Inflammatory macrophage (primary cell): ENCODE measurements at places on chromosomes 1 and 21.
A peak's percentile ranks its signal among the peaks of the same experiment; 100 is the strongest.

GRCh38 chr21:43817157-43818086 is 28.0 kb downstream of the RRP1 start:
- peak; percentile 52 for DNase-seq

- DNase-seq: peak; percentile 47
These were observed 3.0 kb downstream of the TCHH start for GRCh38 chr1:152112101-152112884.

- no peak for DNase-seq
These were observed 1.3 kb upstream of the KCNN3 start for GRCh38 chr1:154871374-154871773.

DNA sequence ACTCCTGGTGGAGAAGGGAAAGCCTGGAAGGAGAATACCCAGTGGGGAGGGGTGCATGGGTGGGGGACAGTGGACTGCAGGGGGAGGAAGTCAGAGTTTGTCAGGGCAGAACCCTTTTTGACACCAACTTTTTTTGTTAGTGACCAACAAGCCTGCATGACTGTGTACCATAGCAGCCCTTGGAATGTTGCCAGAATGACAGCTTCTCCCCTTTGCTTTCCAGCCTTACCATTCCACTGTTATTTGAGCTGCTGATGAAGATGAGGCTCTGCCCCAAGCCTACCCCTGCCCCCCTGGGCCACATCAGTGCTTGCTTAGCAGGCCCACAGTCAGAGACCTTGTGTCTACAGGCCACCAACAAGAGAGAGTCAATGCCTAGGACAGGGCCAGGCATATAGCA is 341.2 kb downstream of the HHAT start:
- no peak for DNase-seq

GRCh38 chr1:67850151-67850551 is 16.9 kb upstream of the GNG12 start:
- peak; percentile 22 for DNase-seq

- no peak for DNase-seq
These were observed 39.3 kb downstream of the L1TD1 start for GRCh38 chr1:62233926-62234450.

DNA sequence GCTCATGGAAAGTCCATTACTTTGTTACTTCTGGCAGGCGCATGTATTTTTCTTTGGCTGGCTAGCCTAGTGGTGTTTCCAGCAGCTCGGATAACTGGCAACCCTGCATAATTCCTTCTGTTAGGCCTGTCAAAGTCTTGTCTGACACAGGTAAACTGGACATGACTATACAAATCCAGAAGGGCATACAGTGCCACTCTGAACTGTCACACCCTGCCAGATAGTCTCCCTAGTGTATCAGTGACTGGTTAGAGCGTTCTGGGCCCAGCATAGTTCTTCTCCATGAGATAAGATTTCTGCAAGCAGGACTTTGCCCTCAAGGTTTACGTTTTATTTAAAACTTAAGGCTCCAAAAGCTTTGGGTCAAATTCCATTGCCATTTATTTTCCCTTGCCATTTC is 177.7 kb upstream of the GORAB start:
- no peak for DNase-seq

DNA sequence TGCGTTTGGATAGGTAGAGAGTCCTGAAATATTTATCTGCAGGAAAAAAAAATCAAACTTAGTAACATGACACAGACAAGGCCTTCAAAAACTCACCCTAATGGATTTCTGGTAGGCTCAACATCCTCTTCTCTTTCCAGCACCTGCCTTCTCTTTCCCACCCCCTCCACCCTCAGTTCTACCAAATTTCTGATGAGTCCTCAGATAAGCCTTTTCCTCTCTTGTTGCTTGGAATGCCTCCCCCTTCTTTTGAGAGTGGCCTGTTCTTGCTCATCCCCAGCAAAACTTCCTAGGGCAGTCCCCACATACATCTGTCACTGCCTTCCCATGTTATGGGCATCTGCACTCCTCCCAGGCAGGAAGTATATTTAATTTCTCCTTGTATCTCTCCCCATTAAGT is 7.6 kb upstream of the LBR start:
- no peak for DNase-seq

DNA sequence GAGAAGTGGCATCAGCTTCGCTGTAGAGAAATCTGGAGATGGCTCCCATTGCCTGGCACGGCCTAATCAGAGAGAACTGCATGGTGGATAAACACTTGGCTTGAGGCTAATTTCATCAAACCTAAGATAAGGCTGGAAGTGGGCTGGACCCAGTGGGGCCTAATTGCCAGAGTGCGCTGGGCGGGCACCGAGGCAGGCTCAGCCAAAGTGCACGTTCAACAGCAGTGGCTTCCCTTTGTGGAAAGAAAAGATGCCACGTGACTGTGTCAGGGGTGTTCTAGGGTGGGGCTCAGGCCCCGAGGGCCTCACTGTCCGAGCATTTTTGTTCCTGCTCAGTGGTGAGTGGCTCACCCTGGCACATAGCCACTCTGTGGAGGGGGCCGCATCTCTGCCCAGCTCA is 5.8 kb downstream of the PLCH2 start:
- DNase-seq: no peak

DNA sequence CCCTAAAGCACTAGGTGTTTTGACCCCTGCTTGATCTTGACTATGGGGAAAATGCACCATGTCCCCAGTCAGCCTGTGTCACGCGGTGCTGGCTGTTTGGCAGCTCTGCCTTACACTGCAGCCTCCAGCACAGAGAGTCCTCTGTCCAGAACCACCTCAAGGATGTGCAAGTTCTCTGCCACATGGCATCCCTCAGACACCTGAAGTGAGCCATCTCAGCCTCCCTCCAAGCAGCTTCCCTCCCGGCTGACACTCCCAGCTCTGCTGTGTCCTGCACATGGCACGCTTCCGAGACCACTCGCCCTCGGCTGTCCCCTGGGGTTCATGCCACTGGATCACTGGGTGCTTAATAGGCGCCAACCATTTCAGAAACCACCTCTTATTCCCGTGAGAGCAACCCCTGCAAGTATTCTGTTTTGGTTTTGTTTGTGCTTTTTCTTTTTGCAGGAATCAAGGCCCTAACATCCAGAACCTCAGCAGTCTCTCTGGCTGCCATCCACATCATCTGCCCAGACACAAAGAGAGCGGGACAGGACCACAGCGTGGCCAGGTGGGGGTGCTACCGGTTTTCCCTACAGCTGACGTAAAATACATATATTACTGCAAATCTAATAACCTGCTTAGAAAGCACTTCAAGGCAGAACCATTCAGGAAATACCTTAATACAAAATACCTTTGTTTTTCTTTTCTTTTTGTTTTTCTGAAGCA is 45.7 kb downstream of the CAPZB start:
- DNase-seq: no peak

GRCh38 chr1:189678779-189679178 is 798.9 kb downstream of the BRINP3 start:
- no peak for DNase-seq

DNA sequence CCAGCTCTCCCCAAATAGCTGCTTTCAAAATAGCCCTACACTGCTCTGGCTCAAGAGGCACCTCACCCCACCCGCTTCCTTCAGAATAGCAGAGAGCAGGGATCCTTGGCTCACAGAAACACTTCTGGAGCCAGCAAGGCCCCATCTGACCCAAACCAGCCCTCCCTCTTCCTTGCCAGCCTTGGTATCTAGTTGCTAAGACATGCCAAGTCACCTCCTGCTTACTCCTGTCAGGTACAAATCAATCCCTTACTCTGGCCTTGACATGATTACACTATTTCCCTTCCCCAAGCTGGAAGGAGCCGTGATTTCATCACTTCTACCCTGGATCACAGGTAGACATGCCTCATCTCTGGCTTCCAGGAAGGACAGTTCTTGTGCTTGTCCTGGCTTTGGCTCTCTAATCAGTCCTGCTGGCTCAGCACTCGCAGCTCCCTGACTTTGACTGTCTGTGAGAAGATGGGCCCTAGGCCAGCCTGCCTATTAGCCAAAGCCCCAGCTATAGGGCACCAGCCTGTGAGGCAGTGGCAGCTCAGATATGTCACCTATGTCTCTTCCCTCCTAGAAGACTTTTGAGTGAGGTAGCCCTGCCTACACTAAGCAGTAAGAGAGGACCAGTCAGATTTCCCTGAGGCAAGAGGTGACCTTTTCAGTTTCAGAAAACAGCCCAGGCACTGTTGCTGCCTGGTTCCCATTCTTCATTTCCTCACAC is 8.9 kb upstream of the MUTYH start:
- no peak for DNase-seq

- peak; percentile 58 for DNase-seq
These were observed 50.0 kb downstream of the TBCE start for GRCh38 chr1:235417086-235417697.

- DNase-seq: no peak
These were observed 948 bp downstream of the PRUNE1 start for GRCh38 chr1:151009206-151009587.

DNA sequence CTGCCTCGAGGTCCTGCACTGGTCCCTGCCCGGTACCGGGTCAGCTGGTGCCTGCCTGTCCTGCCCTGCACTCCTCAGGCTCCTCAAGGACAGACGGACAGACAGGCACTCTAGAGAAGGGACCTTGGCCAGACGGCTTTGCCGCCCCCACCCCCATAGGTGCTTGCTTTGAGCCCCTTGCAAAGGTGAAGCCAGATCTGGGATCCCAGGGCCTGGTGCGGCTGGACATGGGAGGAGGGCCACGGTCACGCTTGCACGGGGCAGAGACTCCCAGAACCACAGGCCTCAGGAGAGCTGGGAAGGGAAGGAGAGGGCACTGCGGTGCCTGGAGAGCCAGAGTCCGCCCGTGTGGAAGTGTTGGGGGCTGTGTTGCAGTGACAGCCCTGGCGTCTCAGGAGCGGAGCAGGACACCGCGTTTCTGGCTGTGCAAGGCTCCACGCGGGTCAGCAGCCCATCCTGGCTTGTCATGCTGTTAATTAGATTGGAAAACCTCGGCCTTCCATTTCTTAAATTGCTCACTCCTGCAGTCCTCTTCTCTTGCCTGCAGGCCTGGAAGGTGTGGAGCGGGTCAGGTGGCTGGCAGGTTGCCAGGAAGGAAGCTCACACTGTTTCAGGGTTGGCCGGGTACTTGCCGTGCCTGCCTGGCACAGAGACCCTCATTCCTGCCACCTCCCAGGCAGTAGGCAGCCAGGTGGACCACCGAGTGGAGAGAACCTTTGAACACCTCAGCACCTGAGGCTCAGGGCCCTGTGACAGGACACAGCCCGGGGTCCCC is 16.3 kb downstream of the COL18A1 start:
- DNase-seq: no peak

DNA sequence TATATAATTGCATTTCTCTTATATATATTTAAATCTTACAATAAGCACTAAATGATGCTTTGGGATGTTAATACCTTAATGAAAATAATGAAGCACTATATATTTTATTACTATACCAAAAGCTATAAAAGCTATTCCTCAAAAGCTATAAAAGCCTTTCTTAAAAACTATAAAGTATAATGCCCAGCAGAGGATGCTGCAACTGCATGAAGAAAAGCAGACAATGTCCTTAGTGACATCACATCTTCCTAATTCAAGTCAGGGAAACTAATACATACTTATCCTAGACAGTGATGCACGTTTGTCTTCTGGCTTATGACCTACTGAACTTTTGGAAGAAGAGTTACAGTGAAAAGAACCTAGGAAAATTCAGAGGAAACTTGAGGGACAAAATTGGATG is 13.6 kb upstream of the C1orf185 start:
- peak; percentile 49 for DNase-seq

DNA sequence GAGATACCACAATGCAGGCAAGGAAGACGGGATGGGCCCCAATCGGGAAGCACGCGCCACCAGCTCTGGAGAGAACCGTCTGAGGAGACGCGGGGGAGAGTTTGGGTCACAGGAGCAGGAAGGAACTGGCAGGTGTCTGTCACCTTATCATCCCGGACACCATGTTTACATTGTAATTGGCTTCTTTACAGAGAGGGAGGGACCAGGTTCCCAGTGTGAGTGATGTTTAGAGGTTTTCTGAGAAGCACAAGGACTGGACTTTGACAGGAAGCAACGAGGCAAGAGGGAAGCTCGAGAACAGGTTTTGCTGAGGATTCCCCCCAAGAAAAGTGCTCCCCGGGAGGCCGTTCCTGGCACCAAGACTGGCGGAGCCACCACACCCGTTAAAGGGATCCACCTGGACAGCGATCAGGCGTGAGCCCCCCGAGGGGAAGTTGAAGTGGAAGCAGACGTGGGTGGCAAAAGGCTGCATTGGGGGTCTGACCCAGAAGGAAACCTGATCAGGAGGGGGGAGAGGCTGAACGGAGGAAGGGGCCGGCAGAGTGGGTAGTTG is 957 bp downstream of the EPS15 start:
- DNase-seq: peak; percentile 30

- DNase-seq: no peak
These were observed 54.3 kb upstream of the ASB17 start for GRCh38 chr1:75986478-75986877.

DNA sequence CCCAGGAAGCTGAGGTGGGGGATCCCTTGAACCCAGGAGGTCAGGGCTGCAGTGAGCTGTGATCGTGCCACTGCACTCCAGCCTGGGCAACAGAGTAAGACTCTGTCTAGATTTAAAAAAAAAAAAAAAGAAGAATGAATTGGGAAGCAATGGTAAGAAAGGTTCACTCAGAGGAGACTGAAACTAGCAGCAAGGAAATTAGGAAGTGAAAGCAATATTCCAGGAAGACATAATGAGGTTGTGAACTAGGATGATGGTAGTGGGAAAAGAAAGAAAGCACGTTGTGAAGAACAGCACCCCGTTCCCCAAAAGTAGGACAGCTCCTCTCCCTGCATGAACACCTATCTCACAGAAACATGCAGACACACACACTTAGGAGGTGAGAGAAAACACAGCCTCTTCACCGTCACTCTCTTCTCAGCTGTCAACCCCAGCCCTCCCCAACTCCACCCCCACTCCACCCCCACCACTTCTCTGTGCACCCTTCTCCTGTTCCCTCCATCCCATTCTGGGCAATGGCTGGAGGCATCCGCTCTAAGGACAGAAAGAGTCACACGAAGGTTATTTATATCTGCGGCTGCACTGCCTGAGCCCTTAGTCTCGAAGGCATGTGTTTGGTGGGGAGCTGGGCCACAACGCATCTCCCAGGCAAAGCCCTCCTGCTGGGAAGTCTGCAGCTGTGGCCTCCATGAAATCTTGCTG is 101.8 kb upstream of the LPGAT1 start:
- DNase-seq: peak; percentile 29

DNA sequence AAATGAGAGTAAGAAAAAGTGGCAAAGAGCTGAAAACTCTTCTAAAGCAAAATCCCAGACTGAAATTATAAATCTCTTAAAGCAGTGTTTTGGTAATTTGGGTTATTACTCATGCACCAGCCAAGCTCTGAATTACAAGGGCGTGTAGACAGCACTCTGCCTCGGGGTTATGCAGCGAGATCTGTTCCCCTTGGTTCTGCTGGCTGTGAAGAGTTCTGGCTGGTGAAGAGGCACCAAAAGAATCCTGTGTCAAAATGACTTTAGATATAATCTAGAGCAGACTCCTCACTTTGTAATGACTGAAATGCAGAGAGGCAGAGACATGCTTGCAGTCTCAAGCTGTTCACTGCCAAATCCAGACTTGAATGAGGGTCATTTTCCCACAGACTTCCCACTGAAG is 461.8 kb upstream of the CXADR start:
- no peak for DNase-seq

- DNase-seq: no peak
These were observed 2.9 kb downstream of the BTBD19 start for GRCh38 chr1:44811234-44811633.
